ENCODE measurements at places on chromosomes 3 and 15.

DNA sequence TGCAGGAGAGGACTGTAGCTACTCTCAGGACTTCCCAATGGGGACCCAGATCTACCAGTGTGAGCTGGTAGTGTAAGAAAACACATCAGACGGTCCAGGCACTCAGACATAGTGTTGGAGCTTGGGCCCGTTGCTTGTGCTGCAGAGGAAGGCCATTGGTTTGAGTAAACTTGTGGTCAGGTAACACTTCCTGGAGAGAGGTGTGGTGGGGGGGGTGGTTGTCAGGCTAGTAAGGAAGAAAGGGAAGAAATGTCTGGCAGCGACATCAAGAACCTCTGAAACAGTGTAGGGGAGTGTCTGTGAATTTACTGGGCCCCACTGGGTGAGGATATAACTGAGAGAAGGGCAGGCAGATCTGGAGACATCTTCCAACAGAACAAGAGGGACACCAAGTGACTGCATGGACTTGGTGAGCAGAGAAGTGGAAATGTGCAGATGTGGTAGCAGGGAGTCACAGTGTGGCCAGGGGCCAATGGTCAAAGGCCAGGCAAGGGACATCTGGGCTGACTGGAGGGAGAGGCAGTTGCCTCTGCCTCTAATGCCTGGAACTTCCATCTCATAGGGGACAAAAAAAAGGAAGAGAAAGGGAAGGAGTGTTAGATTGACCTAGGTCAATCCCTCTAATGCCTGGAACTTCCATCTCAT lies 63.7 kb upstream of the MRPS22 start:
- no peak for DNase-seq

DNA sequence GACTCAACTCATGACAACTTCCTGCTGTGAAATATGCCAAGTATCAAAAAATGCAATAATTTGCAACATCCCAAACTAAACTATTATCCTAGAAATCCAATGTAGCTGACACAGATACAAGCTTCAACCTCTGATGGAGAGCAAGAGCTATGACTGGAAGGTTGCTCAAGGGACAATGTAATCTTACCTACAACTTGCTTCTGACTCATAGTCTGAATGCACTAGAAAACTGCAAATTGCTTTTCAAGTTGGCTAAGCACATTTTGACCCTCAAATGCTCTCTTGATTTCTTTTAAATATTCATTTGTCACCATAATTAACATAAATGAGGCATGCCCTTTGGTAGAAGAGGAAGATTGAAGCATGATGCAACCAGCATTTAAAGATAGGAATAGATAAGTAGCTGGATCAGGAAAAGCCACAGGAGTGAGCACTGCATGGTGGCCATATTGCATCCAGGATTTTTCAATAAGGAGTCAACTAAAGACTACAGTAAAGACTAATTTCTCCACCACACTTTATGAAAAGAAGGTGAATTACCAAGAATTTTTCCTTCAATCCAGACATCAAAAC lies 630.8 kb upstream of the GBE1 start:
- no peak for DNase-seq

DNA sequence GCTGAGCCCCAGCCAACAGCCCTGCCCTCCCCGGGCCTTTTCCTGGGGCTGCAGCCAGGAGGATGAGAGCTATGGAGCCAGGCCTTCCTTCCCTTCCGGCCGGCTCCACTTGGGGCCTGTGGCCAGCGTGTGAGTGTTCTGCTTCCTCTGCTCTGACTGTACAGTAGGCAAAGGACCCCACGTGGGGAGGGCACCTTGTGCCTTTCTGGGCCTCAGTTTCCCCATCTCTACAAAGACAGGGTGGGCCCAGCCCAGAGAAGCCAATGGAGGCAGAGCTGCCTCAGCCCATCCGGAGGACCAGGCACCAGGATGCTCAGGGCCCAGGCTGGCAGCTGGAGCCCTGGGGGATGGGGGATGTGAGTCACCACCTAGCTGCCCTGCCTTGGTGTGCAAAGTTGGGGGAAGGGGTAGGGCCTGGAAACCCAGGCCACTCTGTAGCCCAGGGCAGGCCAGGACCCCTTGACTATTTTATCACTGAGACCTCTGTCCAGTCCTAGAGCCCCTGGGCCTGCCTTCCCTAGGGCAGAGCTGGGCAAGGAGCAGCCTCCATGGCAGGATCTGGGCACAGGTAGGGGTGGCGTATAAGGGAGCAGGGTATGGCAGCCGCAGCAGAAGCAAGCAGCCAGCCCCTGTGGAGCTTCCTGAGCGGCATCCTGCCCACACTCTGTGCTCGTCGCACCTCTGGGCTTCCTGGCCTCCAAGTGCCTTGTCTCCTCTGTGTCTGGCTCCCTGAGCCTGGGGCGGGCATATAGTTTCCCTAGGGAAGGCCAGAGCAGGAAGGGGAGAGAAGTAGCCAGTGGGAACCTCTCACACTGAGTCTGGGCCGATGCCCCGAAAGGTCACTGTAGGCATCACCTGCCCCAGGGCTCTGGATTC lies 1.8 kb downstream of the PSTPIP1 start:
- no peak for DNase-seq

DNA sequence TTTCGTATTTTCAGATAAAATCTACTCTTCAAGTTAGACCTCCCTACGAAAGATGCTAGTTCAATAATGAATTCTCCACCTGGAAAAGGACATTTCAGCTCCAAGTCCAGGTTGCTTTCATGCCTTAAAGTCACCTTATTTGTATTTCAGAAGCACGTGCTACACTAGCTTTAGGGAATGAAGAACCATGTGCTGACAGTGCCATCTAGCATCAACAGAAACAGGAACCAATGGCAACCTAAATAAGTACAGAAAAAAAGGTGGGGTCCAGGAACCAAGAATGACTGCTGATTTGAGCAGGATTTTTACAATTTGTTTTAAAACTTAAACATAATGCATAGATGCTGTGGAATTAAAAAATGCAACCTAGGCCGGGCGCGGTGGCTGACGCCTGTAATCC lies 77.6 kb upstream of the SNRPN start:
- DNase-seq: no peak

GRCh38 chr3:185337231-185337816 lies 25.6 kb upstream of the MAP3K13 start:
- peak; percentile 57 for DNase-seq

GRCh38 chr15:72141171-72142084 lies 23.2 kb downstream of the SENP8 start:
- DNase-seq: no peak

GRCh38 chr15:51642696-51643095 lies 20.1 kb upstream of the DMXL2 start:
- no peak for DNase-seq

GRCh38 chr15:73854265-73854664 lies 19.1 kb upstream of the TBC1D21 start:
- DNase-seq: no peak

GRCh38 chr3:20097015-20097414 lies 56.8 kb downstream of the KAT2B start:
- DNase-seq: no peak

DNA sequence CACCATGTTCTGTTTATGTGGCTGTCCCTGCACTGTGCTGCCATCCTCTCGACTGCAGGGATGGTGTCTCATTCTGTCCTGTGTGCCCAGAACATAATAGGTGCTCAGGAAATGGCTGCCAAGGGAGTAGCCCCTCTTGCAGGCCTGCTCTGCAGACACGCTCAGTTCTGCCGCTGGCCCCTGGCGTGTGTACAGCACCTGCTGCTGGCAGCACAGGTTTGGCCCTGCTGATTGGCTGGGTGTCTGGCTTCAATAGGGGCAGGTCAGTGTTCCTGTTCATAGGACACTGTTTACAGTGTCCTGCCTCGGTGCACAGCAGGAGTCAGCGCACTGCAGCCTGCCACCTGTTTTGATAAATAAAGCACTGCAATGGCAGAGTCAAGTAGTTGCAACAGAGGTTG lies 146.9 kb downstream of the DNAJB8 start:
- peak; percentile 75 for DNase-seq

DNA sequence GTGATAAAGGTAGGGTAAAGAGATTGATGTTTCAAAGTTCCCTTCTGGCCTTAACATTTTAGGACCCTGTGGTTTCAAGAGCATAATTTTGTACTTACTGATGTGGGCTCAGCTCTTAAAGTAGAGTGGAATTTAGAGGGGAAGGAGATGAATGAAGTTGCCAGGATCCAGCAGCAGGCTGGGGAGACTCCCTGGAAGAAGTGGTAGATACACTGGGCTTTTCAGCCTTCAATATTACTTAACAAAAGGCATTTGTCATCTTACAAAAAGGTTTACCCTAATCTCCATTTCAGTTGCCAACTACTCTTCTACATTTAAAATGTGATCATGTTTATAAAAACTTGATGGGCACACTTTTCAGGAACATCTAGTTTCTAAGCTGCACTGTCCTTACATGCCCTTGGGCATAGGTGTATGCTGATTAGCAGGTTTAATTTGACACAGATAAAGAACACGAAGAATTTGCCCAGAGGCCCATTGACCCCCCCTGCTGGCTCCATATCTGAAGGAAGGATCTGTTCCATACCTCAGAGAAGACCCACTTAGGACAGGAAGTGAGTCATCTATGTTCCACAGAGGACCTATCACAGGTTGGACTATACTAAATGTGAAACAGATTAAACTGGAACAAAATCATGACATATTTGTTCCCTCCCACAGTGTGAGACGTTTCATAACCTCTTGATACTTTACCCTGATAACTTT lies 93.0 kb upstream of the LPP start:
- no peak for DNase-seq

- no peak for DNase-seq
Observed at GRCh38 chr3:58020783-58021071, 12.5 kb downstream of the FLNB start.

DNA sequence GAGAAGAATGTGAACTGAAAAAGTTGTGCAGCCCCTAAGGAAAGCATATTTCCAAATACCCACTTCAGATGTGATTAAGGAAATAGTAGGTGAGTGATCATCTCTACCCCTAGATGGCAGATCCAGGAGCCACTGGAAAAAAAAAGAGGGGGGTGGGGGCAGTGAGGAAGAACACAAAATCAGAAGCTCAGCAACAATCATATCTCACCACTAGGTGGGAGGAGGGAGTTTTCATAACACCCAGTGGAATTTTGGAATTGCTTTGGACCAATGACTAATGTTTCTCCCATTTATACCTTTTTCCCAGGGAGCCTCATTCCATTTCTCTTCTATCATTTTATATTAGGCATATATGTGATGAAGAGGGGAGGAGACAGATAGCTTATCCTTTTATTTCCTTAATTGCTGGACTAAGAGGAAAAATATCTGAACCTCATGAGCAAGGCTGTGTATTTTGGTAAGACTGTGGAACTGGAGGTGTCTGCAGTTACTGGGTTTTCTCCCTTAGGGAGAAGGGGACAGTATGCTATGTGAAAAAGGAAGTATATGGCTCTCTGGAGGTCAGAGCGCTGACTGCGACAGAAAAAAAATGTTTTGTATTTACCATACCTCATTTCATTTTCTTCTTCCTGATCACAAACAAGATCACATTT lies 363.4 kb downstream of the GAP43 start:
- DNase-seq: no peak

DNA sequence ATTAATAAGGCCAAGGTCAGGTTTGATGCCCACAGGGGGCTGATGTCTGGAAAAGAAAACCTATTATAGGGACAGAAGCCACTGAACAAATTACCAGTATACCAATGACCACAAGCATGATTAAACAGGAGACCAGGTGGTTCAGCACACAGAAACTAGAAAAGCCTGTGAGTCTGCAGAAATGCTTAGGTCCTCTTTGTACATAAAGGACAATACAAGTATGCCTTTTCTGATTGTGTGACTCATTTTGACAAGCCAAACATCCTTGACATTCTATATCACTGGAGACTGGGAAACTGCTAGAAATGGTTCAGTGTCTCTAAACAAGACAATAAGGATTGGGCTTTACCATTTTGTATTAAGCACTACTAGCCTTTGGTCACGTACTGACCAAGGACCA lies 113.2 kb upstream of the MYO5C start:
- DNase-seq: no peak

GRCh38 chr3:184712248-184713039 lies 580 bp upstream of the MAGEF1 start:
- no peak for DNase-seq

- DNase-seq: no peak
Observed at GRCh38 chr15:31336593-31337295, 10.1 kb downstream of the KLF13 start.

DNA sequence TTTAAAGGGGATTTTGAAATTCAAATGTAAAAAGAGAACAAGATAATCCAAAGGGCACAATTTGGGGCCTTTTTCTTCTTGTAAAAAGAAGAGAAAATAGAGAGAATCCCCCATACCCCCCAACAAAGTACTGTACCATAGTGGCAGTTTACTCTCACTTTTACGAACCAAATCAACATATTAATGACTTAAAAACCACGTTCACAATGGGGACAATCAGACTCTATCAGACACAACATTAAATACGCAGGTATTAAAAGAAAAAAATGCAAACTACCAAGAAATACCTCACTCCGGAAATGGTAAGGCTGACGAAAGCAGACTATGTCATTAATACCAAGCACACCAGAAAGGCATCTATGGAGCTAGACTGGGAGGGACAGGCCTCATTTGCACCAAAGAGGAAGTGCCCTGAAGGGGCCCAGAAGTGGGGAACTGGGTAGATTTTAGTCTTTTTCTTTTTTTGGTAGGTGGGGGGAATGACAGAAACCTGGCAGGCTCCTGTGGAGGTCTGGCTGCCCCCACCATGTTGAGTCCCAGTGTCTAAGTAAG lies 134.3 kb downstream of the TIGIT start:
- DNase-seq: no peak

DNA sequence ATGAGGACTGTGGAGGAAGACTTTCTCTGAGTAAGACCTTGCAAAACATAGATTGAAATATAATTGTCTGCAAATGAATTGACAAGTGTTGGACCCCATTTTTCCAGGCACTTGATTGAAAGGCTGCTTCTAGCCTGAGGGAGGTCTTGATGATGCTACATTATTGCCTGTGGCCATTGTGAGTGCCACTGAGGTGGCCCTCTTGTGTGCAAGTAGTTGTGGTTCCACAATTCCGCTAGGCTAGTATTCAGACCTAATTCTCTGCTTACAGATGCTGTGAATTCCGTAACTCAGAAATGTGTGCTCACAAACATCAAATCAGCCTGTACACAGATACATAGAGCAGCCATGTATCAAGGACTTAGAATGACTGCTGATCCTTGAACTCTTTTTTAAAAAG lies 34.7 kb downstream of the FNDC3B start:
- no peak for DNase-seq

GRCh38 chr3:88137836-88138235 lies 11.9 kb upstream of the C3orf38 start:
- no peak for DNase-seq

DNA sequence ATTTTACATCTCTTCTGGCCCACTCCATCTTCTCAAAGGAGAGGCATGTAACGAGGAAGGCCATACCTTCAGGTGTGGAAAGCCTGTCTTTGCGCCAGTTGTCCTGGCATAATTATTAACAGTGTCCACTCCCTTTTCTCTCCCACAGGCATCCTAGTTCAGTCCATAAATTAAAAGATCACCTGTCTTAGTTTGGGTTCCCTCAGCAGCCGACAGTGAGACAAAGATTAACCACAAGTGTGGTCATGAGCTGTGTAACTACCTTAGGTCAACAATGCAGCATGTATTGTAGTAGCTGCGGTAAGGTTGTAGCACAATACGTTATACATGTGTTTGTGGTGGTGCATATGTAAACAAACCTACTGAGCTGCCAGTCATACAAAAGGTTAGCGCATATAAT lies 103.3 kb upstream of the GALNT15 start:
- DNase-seq: no peak

Data from kidney (tissue), 22 donors.